ENCODE measurements at places on chromosomes 7 and 10. TPM values are rescaled to one million over a fixed set of nuclear protein-coding genes. Genes with fewer than 3 reads are reported as not detected.

GRCh38 chr10:69208761-69209160 lies 11.4 kb upstream of the HKDC1 start:
- no peak for DNase-seq

DNA sequence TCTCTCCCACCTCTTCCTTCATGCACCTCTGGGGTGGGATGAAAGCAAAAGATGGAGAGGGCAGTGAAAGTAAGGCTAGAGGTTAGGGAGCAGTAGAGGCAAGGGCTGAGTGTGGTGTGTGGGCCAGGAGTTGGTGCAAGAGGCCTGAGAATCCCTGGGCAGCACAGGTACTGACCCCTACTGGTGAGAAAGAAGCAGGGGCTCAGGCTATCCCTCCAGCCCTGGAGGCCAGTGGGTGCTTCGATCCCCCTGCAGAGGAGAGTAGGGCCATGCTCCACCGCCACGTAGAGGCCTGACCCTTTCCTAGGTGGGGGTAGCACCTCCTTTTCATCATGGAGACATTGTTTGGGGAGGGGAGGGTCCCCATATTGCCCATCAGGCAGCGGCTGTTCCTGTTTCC lies 9.8 kb downstream of the CDHR1 start:
- no peak for DNase-seq

GRCh38 chr7:93985101-93985500 lies 19.1 kb downstream of the BET1 start:
- no peak for DNase-seq

The BHLHA15 gene
- not detected for total RNA-seq

All from Daoy (cell line).